ENCODE measurements at places on chromosomes 3 and 15. TPM values are rescaled to one million over a fixed set of nuclear protein-coding genes. Genes with fewer than 3 reads are reported as not detected.

DNA sequence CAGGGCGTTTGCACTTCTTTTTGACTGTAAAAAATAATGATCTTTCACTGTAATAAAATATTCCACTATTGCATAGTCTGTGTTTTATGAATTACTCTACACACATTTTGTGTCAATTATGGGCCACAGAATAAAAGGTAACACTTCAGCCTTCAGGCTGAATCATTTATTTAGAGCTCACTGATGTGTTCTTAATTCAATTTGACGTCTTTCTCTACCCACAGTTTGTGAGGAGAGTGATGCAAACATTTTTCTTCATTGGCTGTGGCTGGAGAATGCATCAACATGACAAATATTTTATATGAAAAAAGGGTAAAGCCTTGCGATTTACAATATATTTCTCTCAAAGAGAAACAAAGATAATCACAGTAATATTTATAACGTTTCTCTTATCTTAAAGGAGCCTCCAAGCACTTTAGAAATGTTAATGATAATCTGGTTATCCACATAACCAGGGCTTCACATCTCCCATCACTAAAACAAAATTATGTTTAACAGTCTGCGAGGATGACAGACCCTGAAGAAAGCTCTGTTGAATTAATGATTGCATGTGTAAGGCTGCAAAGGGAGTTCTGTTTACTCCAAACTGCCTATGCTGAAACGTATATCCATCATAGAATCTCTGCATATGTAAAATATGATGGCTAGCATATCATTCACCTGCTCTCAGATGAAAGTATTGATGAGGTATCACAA lies 951.3 kb downstream of the ZPLD1 start:
- DNase-seq = no peak

The LRRC31 gene
- not detected for total RNA-seq

The IL16 gene
- not detected for total RNA-seq

The SATB1 gene
- total RNA-seq = 15.4 TPM

The ADGRG7 gene
- total RNA-seq = not detected
